ENCODE measurements at places on chromosomes 16 and 17. TPM values are rescaled to one million over a fixed set of nuclear protein-coding genes. Genes with fewer than 3 reads are reported as not detected.

DNA sequence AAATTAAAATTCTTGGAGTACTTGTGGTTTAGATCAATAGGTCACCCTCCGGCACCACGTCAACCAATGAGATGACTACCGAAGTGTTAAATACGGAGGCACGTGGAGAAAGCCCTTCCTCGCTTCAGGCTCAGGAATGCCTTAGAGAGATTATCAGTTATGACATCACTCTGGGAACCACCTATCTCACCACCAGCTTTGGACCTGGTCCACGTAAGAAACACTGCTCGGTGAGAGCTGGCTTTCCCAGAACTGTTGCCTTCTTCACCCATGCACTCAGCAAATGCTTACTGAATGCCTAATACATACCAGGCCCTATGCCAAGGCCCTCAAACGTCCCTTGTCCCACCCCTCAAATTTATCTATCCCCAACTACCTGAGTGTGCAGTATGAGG lies 71.3 kb downstream of the SMG6 start:
- no peak for DNase-seq

- DNase-seq = no peak
Observed at GRCh38 chr17:77569846-77570564, 388.5 kb upstream of the TNRC6C start.

DNA sequence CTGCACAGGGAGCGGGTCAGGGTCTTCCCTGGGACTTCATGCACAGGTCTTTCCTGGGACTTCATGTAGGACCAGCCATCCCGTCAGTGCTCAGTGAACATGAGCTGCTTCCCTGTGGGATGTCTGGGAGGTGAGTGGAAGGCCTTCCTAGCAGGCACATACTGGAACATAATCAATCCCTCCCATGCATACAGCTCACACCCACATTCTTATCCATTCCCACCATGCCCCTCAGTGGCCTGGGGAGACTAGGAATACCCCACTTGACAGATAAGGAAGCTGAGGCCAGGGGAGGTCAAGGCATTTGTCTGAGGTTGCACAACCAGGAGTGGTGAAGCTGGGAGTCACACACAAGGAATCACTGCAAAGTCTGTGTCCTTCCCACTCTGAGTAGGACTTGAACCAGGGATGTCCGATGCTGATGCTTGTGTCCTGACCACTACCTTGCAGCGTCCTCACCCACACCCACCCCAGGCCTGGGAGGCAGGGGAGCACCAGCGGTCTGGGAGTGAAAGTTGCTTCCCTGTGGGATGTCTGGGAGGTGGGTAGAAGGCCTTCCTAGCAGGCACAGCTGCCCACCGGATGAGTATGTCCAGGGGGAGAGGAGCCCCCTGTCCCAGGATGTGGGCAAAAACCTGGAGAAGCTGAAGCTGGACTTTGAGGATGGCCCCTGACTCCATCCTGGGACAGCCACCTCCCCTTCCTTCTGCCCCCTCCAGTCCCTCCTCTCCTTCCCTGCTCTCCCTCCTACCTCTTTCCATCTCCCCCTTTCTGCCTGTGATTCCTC lies 1.0 kb upstream of the NLRC5 start:
- DNase-seq = no peak

Gene CLDN7
- 919 TPM for total RNA-seq

Gene TPSB2
- total RNA-seq = 92.9 TPM

Gene TERB1
- total RNA-seq = 0.22 TPM

DNA sequence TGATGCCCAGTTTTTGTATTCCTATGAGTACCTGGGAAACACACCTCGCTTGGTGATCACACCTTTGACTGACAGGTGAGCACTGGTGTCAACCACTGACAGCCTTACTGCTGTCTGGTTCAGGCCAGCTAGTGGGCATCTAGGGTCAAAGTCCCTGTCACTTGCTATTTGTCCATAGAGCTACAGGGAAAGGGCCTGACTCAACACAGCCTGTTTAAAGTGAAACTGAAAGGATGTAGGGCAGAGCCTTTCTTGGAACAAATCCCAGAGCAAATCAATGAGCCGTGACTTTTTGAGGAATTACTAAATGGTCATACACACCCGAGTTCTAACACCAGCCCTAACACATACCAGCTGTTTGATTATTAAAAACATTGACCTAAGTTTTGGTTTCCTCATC lies 106.8 kb downstream of the DNAH9 start:
- DNase-seq = peak; percentile 53

DNA sequence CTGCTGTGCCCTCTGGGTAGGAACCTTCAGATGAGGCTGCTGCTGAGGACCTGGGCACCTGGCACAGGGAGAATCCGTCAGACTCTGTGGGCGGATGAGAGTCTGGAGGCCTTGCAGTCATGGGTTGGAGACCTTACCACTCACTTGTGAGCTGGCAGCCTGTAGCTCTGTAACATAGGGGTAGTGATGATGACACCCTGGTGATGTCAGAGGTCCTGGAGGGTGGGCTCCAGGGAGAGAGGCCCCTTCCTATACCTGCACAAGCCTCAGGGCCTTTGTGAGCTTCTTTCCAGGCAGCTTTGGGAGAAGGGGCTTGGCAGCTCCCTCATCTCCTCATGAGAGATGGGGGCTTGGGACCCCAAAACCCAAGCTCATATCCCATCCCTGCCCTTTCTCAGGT lies 1.6 kb downstream of the MIEF2 start:
- DNase-seq = no peak

All from colonic mucosa (tissue), 4 donors.